ENCODE measurements at places on chromosomes 1 and 21.

GRCh38 chr1:3061566-3061965, 7.4 kb upstream of the PRDM16 start:
- DNase-seq, result no peak

- DNase-seq, result no peak
These were observed 169.2 kb upstream of the IRF2BP2 start for GRCh38 chr1:234779160-234779538.

DNA sequence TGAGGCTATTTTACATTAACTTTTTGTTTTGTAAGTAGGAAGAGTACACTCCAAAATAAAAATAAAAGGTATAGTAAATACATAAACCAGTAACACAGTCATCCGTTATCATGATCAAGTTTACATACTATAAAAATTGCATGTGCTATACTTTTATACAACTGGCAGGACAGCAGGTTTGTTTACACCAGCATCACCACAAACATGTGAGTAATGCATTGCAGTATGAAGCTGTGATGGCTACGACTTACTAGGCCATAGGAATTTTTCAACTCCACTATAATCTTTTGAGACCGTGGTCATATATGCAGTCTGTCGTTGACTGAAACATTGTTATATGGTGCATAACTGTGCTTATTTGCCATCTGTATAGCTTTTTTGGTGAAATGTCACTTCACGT, 106.2 kb downstream of the CENPF start:
- DNase-seq, result no peak

DNA sequence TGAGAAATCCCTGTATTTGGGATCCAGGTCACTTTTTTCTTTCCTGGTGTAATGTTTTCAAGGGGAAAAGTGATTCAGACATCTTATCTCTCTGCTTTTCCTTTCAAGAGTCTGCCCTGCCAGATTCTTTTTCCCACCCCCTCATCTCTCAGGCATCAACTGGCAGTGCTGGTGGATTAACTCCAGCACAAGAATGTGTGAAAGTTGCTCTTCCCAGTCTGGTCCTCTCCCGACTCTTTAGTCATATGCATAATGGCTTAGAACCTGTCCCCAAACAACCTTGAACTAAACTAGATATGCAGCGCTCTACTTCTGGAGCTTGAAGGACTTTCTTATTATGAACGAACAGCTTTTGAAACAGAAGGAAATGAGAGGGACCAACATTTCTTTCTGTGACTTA, 88.5 kb downstream of the SLC44A5 start:
- DNase-seq, result no peak

- no peak for DNase-seq
These were observed 360.2 kb downstream of the DISC1 start for GRCh38 chr1:231986631-231987336.

DNA sequence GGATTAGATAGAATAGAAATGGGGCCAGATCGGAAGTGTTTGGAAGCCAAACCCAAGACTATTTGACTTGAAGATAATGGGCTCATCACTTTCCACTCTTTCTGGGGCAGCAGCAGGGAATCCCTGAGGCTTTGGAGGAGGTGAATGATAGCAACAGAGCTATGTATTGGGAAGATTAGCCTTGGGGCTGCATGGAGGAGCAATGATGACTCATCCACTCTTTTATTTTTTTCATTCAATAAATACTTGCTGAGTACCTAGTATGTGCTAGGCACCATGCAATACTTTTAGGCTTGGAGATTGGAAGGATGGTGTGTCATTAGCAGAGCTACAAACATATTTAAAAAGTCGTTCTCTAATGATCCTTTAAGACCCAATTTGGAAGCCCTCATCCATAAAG, 166.9 kb upstream of the FOXD3 start:
- no peak for DNase-seq

Measured in NCI-H1694 (cell line).